ENCODE measurements at places on chromosomes 6 and 20.

DNA sequence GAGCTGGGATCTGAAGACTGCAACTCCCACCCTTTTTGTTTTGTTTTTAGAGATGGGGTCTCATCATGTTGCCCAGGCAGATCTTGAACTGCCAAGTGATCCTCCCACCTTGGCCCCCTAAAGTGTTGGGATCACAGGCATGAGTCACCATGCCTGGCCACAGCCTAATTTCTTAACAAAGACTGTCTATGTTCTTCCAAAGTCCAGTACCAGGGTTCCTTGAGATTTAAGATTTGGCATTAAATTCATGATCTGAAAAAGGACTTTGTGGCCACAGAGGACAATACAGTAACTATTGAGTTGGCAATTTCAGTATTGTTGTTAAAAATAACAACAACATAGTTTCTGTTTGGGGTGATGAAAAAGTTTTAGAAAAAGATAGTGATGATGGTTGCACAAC lies 28.7 kb upstream of the BEND3 start:
- DNase-seq: no peak

DNA sequence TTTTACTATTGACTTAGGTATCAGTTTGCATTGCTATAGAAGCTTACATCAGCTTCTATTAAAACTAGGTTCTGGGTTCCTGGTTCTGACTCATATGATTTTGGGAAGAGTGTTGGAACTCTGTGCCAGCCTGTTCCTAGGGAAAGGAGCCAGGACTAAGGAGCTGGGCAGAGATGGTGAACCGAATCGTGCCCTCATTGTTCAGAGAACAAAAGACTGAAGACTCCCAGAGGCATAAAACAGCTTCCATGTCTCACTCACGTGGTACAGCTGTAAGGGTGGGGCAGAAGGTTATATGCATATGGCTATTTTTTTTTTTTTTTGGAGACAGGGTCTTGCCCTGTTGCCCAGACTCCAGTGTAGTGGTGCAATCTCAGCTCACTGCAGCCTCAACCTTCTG lies 89.1 kb upstream of the THBS2 start:
- DNase-seq: no peak

DNA sequence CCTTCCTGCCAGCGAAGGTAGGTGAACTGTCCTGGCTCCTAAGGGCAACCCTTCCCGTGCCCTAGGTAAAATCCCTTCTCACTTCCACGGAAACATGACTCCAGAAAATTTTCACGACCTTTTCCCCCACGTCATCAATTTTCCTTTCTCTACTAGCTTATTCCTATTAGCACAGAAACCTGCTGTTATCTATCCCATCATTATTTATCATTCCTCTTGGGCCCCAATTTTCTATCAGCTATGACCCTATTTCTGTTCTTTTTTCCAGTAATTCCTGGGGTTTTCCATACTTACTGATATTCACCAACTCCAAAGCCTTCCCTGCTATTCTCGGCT lies 23.8 kb upstream of the GCM1 start:
- no peak for DNase-seq

DNA sequence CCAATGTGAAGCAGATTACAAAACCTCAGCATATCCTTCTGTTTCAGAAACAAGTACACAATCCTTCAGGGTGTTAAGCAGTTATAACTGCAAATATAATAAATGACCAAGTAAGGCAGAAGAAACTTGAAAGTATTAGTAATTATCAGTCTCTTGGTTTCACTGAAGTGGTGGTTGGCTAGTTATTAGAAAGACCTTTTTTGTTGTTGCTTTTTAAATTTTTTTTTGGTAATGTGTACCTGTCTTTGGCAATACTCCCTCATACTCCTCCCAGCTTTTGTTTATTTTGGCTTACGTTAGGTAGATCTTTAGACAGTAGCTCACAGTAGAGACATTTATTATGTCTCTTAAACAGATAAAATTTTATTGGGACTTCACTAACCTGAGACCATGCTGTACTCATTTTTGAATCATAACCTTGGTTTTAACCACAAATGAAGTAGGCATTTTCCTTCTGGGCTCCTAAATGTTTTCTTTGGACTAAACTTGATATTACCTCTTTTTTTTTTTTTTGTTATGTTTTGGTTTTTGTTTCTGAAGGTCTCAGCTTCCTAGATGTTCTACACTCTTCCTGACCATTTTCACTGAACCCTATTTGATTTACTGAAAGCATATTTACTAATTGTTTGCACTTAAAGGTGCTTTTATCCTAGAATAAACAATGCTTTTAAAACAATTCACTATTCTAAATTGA lies 6.4 kb downstream of the CD2AP start:
- DNase-seq: peak; percentile 60

GRCh38 chr20:62045529-62046285 lies 20.0 kb downstream of the TAF4 start:
- DNase-seq: no peak

DNA sequence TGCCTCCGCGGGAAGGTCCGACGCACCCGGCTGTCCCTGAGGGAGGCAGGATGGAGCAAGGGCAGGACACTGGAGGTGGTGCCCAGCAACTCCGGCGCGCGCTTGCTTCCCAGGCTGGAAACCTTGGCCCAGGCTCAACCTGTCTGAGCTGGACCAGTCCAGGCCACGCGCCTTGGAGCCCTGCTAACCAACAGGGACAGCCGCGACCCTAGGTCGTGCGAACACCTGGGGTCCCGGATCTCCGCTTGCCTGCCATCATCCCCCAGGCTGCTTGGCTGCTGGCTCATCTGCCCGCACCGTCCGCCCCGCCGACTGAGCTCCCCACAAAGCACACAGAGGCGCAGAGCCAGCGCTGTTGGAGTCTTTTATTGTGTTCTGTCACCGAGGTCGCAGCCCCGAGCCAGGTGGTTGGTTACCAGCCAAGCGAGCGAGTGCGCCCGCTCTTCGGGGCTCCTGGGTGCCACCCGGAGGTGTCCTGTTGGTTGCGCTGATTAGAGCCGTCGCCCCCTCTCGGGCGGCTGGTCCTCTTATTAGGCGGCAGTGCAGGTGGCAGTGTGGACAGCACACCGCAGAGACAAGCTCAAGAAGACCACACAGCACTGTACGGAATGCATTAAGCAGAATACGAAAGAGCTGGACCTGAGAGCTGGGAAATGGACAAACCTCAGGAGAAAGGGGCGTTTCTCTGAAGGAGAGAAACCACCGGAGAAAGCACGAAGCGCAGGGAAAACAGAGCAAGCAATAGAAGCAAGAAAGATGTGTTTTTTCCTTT lies 3.8 kb downstream of the COL12A1 start:
- DNase-seq: peak; percentile 30

GRCh38 chr6:104349191-104349590 lies 510.5 kb downstream of the HACE1 start:
- DNase-seq: no peak

- peak; percentile 98 for DNase-seq
Measured at GRCh38 chr6:5003604-5004372, at the start of gene RPP40. Gene RPP40, minus strand, starts transcription at chr6:5004037. Its CDS starts 35 bp downstream, at chr6:5004002.

- no peak for DNase-seq
Measured at GRCh38 chr6:8940356-8940755, 505.0 kb upstream of the SLC35B3 start.

GRCh38 chr6:166708460-166708859 lies 81.4 kb upstream of the RPS6KA2 start:
- no peak for DNase-seq

GRCh38 chr20:13251106-13251903 lies 30.2 kb downstream of the ISM1 start:
- DNase-seq: no peak

DNA sequence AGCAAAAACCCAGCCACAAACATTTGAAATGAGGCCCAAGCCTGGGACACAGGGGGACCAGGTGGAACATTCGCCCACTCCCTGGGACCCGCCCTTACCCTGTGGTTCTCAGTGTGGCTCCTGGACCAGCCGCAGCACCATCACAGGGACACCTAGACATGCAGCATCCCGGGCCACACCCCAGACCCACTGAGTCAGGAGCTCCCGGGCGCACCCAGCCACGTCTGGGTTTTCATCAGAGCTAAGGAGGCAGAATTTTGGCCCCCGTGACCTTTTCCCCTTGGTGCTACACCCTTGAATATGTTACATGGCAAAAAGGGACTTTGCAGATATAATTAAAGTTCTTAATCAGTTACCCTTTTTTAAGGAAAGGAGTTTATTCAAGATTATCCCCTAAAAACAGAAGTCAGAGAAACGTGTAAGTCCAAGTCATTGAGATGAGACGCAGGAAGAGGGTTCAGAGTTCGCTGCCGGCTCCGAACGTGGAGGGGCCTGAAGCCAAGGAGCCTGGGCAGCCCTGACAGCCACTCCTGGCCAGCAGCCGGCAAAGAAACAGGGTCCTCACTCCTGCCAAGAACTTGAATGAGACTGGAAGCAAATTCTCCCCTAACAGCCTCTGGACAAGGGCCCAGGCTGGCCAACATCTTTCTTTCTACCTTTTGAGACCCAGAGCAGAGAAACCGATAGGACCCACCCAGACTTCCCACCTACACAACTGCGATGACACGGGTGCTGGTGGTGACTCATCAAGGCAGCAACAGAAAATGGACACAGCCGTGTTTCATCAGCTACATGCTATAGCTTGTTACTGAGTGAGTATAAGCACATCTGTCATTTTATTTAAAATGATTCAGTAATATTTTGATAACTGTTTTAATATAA lies 25.3 kb downstream of the BFSP1 start:
- DNase-seq: peak; percentile 55

DNA sequence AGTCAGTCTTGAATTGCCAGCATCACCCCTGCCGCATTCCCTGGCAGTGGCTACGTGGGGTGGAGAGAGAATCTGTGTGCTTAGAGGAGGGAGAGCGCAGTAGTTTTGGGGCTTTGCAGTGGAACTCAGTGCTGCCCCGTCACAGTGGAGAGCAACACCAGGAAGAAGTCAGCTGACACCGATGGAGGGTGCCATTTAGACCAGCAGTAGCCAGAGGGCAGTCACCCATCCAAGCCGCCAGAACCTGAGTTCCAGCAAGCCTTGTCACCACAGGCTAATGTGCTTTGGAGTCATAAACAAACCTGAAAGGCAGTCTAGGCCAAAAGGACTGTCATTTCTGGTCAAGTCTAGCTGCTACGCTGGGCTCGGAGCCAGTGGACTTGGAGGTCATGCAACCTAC lies 22.0 kb upstream of the PERP start:
- DNase-seq: no peak

GRCh38 chr20:21251278-21251677 lies 51.9 kb upstream of the XRN2 start:
- DNase-seq: peak; percentile 5

- DNase-seq: no peak
Measured at GRCh38 chr6:137882225-137882961, 15.3 kb downstream of the TNFAIP3 start.

GRCh38 chr6:32413427-32414047 lies 6.6 kb upstream of the BTNL2 start:
- DNase-seq: peak; percentile 67

- no peak for DNase-seq
Measured at GRCh38 chr6:47536816-47537401, 59.3 kb downstream of the CD2AP start.

- no peak for DNase-seq
Measured at GRCh38 chr20:8443464-8444072, 311.5 kb downstream of the PLCB1 start.

DNA sequence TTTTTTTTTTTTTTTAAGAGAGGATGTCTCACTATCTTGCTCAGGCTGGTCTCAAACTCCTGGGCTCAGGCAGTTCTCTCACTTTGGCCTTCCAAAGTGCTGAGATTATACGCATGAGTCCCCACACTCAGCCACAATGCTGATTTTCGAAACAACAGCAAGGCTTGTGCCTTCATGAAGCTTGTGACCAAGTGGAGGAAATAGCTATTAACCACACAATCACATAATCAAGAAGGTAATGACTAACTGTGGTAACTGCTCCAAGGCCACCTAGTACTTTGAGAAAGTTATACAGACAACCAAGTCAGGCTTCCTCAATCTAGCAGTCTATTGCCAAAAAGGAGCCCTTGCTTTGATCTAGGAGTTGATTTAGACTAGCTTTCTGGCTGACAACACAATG lies 46.3 kb downstream of the SOD2 start:
- peak; percentile 69 for DNase-seq

DNA sequence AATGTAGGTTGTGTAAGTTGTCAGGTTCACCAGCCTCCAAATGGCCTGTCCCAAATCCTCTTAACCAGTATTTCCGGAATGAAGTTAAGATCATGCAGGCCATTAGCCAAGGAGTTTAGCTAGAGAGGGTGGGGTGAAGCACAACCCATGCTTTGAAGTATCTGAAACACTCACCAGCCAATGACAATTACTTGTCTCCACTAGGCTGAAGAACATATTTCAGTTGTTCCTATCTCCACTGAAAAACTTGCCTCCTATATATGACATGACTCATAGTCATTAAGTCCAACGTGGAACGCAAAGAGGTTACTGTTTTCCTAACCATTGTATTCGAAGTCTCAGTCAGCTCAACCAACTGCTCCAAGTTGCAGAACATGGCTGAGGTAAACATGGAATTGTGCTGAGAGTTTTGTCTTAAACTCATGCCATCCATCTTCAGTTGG lies 37.4 kb upstream of the TNFAIP3 start:
- DNase-seq: peak; percentile 61

- DNase-seq: peak; percentile 73
Measured at GRCh38 chr6:26394289-26394688, 7.8 kb upstream of the BTN3A1 start.

DNA sequence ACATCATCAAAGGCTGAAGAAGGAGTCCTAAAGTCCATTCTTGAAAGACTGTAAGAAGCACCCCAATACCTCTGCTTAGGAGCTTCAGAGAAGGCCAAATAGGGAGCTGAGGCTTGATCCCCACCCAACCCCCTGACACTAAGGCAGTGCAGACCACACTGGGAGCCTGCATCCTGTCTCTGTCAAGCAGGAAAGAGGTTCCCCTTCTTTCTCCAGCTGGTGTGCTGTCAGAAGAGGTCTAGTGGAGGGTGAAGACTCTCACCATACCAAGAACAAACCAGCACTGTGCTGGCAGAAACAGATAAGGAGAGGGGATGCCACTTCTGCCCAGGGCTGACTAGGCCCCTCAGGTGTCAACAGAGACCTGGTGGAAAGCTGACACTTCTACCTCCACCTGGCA lies 19.9 kb downstream of the GZF1 start:
- no peak for DNase-seq

DNA sequence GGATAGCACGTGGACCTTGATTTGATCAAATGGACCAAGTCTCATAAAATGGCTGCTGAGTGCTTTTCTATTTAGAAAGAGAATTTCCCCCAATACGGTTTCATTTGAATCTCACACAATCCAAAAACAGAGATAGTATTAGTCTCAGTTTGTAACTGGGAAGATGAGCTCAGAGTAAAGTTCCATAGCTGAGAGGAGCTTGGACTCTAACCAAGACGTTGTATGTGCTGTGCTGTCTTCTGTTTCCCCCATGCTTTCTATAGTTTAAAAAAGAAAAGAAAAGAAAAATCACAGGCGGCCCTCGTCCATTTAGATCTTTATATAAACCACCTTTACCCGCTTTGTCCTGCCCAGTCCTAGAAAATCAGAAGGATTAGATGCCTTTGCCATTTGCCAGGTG lies 58.1 kb downstream of the AKAP12 start:
- DNase-seq: no peak

DNA sequence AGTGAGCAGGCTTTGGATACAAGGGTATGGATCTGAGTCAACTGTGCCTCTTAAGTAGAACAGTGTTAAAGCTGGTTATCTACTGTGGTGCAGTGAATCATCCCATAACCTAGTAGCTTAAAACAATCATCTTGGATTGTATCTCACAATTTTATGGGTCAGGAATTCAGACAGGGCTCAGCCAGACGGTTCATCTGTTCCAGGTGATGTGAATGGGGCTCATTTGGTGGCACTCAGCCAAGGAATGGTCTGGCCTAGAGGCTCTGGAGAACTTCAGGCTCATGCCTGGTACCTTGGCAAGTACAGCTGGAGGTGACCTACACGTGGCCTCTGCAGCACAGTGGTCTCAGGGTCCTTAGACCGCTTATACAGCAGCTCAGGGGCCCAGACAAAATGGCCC lies 11.2 kb upstream of the CDH4 start:
- DNase-seq: no peak

All from fibroblast of skin of abdomen (primary cell).